ENCODE measurements at places on chromosomes 5 and 9.

DNA sequence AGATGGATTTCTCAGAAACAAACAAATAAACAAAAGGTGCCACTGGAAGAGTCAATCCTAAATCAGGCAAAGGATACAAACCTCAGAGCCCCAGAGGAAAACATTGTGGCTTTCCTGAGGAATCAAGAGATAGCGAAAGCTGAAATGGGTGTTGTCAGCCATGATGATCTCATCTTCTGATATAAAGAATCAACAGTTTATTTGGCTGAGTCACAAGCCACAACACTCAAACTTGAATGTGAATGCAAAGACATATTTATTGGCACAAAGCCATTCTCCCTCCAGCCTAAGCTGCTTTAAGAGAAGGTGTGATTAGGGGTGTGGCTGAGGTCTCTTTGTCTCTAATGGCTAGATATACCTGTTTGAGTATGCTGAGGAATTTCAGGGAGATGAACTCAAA is 73.3 kb upstream of the NREP start:
- no peak for DNase-seq

DNA sequence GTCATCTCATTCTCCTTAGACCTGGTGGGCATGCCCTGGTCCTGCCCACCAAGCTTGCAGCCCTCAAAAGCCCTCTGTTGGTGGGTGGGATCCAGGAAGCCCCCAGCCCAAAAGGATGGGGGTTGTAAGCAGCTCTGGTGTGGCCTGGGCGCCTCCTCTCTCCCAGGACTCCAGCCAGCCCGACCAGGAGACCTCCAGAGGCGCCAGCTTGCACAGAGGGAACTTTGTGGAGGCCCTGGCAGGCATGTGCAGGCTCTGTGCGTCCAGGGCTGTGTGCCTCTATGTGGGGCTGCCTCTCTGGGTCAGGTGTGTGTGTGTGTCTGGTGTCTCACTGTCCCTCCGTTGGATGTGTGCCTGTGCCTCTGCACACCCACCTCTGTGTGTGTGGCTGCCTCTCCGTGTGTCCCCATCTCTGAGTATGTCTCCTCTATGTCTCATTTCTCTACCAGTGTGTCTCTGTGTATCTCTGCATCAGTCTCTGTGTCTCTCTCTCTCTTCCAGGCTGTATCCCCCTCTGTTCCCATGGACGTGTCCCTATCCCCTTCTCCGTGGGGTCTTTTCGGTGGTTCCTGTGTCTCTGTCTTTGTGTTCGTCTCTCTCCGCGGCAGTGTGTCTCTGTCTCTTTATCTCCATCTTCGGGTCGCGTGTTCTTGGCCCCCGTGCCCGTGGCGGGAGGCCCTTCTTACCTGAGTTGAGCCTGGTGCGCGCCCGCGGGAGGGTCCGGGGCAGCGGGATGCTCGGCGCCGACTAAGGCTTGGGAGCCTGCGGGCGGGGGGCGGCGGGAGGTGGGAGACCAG is 501 bp downstream of the ENHO start:
- DNase-seq: no peak

GRCh38 chr9:128175726-128176125 is 15.6 kb downstream of the CIZ1 start:
- DNase-seq: no peak

GRCh38 chr9:137383784-137384756 is 38.9 kb downstream of the EXD3 start:
- no peak for DNase-seq

DNA sequence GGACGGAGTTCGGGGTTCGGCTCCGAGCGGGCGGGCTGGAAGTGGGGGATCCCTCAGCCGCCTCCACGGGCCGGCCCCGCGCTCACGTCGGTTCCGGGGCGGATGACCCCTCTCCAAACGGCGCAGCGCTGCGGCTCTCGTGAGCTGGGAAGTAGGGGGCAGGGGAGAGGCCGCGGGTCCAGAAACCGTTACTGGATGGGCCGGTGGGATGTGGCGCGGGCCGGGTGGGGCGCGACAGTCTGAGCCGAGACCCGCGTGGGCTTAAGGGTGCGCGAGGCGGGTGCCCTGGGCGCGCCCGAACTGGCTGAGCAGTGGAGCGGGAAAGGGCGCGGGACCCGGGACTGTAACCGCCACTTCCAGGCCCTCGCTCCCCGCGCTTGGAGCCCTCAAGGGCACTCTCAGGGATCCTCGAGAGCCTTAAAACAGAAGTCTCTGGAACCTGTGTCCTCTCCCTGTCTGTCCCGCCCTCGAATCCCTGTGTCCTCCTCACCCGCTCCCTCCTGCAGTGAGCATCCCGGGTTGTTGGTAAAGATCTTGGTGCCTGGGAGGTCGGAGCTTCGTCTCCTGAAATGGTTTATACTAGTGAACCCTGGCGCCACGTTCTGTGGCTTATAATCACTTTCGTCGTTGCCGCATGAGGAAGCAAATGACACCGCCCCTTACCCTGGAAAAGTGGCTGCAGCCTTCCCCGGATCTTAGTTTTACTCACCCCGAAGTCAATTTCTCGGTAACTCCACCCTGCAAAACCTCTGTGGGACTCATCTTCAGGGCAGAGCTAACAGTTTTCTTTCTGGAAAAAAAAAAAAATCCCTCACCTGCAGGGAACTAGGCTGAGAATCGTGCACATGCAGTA is 571 bp upstream of the MARCHF11 start:
- no peak for DNase-seq

DNA sequence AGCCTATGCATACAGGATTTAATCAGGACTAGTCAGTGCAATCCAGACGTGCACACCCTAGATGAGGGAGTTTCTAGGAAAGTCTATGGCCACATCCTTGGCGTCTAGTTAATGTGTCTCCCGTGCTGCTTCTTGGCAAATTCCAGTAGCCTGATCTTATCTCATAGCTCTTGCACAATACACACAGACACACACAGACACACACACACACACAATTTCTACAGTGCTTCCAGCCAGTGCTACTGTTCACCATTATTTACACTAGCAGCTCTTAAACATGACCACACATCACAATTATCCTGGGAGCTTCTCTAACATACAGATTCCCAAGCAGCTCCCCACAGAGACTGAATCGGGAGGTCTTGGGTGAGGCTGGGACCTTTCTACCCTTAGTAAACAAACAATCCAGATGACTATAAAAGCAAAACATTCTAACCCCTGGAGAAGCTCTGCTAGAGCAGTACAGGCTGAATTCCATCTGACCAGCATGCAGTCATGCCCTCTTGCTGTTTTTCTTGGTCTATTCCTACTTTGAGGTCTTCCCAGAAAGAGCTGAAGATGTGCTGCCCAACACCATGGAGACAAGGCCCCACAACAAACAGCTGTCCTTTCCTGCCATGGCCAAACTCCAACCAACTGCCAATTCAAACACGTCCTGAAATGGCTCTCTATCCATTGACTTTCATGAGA is 236.6 kb downstream of the DEPDC1B start:
- DNase-seq: no peak

- no peak for DNase-seq
These were observed 13.9 kb downstream of the QSOX2 start for GRCh38 chr9:136231478-136232297.

- DNase-seq: no peak
These were observed 34.0 kb downstream of the PTPN3 start for GRCh38 chr9:109463924-109464625.

GRCh38 chr9:121709798-121710197 is 58.4 kb downstream of the DAB2IP start:
- no peak for DNase-seq

GRCh38 chr5:3701694-3702093 is 106.1 kb downstream of the IRX1 start:
- DNase-seq: no peak

DNA sequence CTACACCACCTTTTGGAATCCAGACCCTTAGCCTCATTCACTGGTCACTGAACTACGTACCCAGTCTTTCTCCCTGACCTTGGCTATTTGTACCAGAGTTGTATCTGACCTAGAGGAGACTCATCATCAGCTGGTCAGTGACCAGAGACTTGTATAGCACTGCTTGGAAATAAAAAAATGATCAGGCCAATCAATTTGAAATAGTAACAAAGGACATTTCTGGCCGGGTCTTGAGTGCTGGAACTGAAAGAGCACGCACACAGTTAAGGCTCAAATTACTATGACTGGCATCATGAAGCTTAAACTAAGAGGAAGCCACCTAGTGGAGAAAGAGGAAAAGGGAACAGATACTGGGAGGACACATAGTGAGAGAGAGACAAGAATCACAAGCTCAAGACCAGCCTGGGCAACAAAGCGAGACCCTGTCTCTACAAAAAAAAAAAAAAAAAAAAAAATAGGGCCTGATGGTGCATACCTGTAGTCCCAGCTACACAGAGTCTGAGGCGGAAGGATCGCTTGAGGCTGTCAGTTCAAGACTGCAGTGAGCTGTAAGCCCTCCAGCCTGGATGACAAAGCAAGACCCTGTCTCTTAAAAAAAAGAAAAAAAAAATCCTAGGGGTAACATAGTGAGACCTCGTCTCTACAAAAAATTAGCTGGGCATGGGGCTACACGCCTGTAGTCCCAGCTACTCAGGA is 12.8 kb upstream of the SRP19 start:
- no peak for DNase-seq

DNA sequence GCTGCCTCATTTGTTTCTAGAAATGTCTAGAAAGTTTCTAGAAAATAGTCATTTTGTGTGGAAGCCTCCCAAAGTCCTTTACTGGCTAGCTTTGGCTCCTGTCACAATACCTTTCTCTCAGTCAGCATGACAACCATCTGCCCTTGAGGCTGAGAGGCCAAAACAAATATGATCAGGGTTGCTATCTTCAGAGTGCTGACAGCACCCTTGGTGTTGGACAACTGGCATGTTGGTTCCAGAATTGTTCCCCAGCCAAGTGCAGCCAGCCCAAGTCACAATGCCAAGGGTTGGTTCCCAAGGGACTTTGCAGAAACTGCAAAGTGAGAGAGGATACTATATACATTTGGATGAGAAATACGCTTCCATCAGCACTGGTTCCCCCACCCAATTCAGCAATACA is 140.9 kb upstream of the GAS1 start:
- no peak for DNase-seq

DNA sequence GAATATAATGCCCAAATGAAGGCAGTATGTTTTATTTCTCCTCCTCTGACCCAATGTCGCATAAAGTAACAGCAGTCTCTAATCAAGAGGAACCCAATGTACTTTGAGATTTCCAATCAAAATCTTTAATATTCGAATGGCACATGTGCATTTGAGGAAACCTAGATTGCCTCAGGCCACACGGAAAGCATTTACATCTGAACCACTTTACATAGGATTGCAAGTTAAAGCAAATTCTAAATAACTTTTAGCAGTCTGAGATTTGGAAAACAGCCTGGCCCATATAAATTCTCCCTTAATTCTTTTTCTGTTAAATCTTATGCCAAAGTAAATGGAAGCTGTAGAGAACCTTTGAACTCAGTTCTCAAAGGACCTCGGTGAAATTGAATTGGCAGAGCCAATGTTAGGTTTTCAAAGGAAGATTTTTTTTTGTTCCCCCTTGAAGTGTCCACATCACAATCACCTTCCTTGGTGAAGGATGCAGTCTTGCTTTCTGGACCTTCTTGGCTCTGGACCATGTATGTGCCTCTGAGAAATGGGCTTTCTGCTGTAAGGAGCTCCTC is 57.3 kb downstream of the SNCAIP start:
- no peak for DNase-seq

GRCh38 chr5:124908581-124909451 is 162.4 kb upstream of the ZNF608 start:
- no peak for DNase-seq

DNA sequence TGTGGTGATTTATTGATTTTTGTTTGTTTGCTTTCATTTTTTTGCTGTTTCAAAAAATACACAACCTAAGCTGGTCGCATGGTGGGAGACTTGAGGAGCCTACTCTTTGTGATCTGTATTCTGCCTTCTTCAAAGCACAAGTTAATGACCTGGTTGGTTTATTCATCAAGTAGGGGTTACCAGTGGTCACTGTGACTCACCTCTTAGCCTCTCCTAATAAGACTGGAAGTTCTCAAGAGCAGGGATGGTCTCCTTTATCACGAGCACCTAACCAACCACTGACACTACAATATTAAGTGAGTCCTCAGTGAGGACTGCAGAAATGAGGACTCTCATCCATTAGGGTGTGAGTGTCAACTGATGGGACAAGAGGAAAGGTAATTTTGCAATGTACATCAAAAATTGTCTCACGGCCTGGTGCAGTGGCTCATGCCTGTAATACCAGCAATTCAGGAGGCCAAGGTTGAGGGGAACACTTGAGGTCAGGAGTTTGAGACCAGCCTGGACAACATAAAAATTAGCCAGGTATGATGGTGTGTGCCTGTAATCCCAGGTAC is 13.6 kb upstream of the MTMR12 start:
- DNase-seq: no peak

DNA sequence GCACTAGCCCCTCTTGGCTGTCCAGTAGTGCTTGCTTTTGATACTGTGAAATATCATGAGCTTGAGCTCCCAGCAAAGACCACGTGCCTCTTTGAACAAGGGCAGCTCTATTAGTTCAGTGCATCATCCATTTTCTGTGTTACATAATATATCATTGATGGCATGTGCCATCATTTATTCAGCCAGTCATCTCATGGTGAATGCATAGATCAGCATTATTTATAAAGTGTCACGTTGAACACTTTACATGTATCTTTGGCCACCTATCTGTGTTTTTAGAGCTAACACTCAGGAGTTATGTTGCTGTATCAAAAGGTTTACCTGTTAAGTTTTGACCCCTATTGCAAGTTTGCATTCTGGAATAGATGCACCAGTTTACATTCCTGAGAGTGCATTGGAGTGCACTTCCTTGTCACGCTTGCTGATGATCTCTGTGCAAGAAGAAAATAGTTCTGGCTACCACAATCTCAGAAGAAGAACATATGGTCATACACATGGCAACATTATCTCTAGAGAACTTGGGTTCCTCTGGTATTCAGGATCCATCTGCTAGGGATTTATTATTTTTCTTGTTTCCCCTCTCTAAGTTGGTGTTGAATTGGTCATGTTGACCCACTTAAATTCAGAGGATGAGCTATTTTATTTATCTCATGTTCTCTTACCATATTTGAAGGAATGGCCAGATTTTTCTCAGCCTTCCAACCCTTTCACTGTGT is 120.9 kb downstream of the SH3GL2 start:
- no peak for DNase-seq

GRCh38 chr5:4116834-4117233 is 521.2 kb downstream of the IRX1 start:
- DNase-seq: no peak

- DNase-seq: no peak
These were observed 170.8 kb upstream of the MSX2 start for GRCh38 chr5:174553556-174553955.

GRCh38 chr5:79263-79662 is 12.7 kb upstream of the PLEKHG4B start:
- DNase-seq: no peak

DNA sequence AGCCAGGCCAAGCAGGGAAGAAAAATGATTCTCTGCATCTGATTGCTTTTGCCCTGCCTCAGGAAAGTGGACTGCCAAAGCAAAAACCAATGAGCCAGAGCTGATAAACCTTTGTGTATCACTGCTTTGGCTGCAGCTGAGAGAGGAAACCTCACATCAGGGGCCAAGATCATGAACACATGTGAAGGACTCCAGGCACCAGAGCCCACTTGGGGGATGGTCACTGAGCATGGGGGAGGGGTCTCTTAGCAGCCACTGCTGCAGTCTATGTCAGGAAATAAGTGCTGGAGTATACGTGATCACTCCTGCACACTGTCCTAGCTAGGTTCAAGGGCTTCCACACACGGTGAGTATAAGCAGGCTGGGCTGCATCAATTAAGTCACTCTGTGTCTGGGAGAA is 229.9 kb downstream of the SPOCK1 start:
- no peak for DNase-seq
